SK-MEL-5 (cell line): ENCODE measurements at places on chromosomes 11 and 22.

GRCh38 chr11:71928737-71929443 is at the start of gene RNF121:
Gene RNF121, plus strand, starts transcription at chr11:71929046. Its CDS starts 16 bp downstream, at chr11:71929062.
- DNase-seq, result peak; percentile 99

DNA sequence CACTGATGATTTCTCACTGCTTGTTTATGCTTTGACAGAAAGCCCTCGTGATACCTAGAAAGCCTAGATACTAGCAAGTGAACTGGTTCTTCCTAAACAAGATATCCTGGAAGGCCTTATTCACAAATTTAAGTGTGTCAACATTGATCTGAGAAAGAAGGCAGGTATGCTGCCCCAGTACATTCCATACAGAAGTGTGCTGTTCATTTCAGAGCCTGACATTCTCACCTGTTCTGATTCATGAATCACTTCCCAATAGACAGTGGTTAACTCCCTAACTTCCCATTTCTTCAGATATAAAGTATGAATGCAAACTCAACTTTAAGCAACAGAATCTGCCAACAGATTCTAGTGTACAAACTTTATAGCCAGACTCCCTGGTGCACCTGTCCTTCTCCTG is 15.5 kb upstream of the RASSF10 start:
- no peak for DNase-seq

GRCh38 chr22:23084453-23085350 is 14.4 kb downstream of the GNAZ start:
- DNase-seq, result no peak

DNA sequence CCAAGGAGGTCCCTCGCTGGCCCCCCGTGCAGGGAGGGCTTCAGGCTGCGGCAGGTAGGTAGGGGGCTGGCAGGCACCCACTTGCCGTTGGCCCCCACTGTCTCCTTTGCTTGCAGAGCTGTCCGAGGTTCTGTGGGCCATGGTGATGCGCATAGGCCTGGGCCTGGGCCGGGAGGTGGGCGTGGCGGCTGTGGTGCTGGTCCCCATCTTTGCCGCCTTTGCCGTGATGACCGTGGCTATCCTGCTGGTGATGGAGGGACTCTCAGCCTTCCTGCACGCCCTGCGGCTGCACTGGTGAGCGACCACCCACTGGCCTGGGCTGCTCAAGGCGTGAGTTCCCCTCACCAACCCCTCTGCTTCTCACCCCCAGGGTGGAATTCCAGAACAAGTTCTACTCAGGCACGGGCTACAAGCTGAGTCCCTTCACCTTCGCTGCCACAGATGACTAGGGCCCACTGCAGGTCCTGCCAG is 11.6 kb downstream of the TCIRG1 start:
- DNase-seq, result no peak
